ENCODE measurements at places on chromosomes 3 and 15. TPM values are rescaled to one million over a fixed set of nuclear protein-coding genes. Genes with fewer than 3 reads are reported as not detected.

DNA sequence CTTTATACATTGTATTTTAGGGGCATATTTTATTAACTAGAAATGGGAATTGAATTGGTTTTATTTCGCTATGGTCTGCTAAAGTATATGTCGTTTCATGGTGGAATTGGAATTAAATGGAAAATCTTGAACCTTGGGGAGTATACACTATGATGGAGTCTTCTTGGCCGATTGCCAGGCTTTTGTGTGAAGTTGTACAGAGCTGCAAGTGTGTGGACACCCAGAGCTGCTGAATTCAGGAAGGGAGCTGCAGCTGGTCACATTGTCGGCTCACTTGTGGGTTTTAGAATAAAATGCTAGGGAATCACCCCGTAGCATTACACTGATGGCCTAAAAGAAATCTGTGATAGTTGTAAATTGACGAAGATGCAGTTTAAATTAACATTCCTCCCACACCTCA is 35.1 kb downstream of the USP3 start:
- no peak for DNase-seq

Gene CSPG5
- 3.2 TPM for total RNA-seq

Gene CLN6
- total RNA-seq: 68.7 TPM

- no peak for DNase-seq
Measured at GRCh38 chr15:40242601-40243000, 3.7 kb downstream of the PAK6 start.

DNA sequence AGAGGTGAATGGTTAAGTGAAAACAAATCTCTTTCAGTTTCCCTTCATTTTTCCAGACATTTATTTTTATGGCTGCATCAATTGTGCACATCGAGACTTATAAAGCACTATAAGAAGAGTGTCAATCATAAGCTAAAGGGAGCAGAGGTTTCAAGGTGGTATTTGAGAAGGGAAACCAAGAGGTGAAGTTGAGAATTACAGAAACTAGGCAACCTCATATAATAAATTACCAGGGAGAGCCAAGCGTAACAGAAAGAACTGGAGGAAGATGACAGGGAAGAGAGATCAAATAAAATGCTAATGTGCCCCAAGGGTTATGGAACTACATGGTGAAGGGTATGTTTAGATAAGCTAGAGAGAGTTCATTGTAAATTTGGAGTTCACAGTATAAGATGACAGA is 6.3 kb upstream of the CCDC54 start:
- no peak for DNase-seq

- DNase-seq: no peak
Measured at GRCh38 chr3:170171563-170171962, 10.0 kb downstream of the PHC3 start.

- no peak for DNase-seq
Measured at GRCh38 chr3:65915477-65915876, 123.2 kb downstream of the MAGI1 start.

Gene CLDN11
- 1.9 TPM for total RNA-seq

GRCh38 chr3:152071315-152071714 is 197.4 kb upstream of the MBNL1 start:
- DNase-seq: no peak

DNA sequence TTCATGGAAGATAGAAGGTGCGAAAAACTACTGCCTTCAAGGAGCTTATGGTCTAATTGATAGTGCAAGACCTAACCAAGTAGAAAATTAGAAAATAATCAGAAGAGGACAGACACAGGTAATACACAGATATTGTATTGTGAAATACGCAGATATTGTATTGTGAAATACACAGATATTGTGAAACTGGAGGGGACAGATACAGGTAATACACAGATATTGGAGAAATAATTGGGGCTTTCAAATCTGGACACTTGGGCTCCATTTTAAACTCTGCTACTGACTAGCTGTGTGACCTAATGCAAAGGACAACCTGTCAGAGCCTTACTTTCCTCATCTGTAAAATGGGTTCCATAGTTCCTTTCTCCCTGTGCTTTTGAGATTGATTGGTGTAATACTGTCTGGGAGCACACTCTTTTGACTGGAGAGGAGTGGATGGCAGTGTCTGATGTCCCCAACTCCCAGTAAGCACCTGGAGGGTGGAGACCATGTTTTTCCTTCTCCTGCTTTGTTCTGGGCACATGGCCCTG is 272.8 kb downstream of the TLE3 start:
- DNase-seq: no peak

DNA sequence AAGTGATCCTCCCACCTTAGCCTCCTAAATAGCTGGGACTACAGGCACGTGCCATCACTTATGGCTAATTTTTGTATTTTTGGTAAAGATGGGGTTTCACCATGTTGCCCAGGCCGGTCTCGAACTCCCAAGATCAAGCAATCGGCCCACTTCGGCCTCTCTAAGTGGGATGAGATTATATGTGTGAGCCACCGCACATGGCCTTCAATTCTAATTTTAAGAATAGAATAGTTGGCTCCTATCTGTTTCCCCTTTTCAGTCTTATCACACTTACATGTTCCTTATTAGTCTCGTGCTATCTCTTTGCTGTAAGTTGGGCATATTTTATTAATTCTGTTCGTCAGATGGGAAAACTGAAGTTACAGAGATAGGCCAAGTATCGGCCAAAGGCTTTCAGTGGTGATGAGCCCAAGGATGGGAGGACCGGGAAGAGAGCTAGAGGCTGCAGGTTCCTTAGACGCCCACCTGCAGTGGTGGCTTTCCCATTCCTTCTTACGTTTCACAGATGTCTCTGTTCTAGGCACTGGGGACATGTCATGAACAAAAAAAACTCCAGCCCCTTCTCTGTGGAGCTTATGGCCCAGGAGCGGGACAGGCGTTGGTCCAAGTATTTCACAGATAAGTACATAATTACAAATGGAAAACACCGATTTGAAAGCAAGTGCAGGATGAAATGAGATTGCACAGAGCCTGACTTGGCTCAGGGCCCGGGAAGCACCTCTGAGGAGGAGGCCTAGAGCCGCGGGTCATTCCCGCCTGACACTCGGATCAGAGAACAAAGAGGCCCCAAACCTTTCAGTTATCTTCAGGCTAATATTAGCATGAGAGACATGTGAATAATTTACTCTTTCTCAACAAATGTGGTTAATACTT is 91.1 kb upstream of the KLF13 start:
- no peak for DNase-seq

- DNase-seq: no peak
Measured at GRCh38 chr15:101020451-101020850, 101.3 kb downstream of the LRRK1 start.

Gene PIERCE2
- 2.8 TPM for total RNA-seq

DNA sequence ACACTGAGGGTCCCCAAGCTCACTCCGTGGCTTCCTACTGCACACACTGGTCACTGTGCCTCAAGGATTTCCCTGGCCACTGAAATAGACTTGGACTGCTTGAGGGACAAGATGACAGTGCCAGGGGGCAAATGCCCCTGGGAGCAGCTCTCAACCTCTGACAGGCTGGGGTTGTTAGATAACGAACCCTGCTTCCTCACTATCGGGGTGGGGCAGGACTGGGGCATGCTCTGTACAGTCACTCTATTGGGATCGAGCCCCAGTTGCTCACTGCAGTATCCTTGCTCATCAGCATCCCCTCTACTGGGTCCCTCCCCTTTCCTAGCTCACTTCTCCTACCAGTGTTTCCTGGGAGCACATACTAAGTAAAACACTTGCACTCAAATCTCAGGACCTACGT is 610.8 kb downstream of the NTRK3 start:
- DNase-seq: no peak

Gene POMGNT2
- total RNA-seq: 10.1 TPM
